ENCODE measurements at places on chromosomes 7 and 10.

GRCh38 chr7:17626235-17626634 is 314.1 kb downstream of the SNX13 start:
- no peak for DNase-seq

DNA sequence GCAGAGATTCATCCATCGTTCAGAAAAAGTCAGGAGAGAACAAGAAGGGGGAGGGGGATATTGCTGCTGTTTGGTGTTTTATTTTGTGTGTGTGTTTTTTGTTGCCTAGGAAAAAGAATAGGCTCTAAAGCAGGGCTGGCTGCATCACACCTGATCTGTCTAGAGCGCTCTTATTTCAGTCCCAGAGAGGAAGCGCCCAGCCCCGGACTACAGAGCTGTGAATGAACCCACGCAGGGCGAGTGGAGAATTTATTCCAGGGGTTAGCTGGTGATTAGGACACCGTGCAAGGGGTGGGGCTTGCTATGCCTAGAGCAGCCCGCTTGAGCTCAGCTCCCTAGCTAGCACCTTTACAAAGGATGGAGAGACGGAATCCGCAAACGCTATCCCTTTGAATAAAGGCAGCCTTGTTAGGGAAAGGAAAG is 621 bp upstream of the FAM13C start:
- no peak for DNase-seq

DNA sequence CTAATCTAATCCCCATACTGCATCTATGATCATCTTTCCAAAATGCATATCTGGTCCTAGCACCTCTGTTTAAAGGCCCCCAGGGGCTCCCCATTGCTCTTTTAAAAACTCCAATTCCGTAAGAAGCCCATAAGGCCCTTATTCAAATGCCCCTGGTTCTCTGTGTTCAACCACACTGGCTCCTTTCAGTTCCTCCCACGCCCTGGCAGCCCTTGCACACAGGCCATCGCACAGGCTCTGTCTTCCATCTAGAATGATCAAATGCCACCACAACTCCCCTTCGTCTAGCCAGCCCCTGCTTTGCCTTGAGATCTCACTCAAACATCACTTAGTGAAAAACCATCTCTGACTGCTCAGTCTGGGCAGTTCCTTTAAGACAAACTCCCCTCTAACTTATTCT is 112.9 kb upstream of the LYZL2 start:
- DNase-seq, result no peak

- DNase-seq, result no peak
Observed at GRCh38 chr10:88082391-88082790, 219.0 kb downstream of the PTEN start.

DNA sequence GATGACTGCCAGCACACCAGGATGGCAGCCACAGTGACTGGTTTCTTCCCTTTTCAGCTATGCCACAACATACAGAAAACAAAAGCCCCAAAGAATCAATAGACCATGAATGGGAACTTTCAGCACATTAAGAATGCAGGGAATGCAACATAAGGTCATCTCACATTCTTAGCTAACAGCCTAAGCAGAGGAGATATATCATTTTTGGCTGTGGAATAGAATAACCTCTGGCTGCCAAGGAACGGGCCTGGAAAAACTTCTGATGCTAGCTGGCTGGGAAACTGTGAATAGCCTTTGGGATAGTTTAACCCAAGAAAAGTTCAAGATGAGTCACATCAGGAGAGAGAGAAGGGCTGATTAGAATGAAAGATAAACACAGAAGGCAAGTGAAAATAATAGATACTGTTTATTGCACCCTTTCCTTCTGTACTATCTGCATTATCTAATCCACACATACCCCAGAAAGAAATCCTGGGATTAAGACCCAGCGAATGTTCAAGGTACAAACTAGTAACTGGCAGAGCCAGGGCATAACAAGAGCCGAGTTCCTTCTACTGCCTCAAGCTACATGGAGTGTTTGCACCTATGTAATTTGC is 169.2 kb downstream of the SEMA3A start:
- no peak for DNase-seq

DNA sequence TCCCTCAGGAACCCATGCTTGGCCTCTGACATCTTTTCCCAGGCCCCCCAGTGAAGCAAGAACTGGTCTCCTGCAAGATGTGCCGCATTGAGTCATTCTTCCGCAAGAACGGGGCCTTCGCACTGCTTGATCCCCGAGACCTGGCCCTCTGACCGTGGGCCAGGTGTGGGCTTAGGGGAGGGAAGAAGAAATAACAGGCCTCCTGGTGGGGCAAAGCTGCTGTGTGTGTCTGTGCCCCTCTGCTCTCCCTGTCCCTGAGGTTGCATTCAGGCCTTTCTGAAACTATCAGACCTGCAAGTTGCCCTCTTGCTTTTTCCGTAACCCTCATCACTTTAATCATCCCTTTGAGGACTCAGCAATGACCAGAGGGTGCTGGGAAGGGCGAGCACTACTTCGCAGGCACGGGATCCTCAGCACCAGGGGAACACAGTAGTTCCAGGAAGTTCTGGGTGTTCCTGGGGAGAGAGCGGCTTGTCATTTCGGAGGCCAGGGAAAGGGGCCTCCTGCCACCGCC is 6.0 kb downstream of the ATP6V1F start:
- no peak for DNase-seq

- DNase-seq, result no peak
Observed at GRCh38 chr10:21099291-21100062, 202.4 kb upstream of the NEBL start.

DNA sequence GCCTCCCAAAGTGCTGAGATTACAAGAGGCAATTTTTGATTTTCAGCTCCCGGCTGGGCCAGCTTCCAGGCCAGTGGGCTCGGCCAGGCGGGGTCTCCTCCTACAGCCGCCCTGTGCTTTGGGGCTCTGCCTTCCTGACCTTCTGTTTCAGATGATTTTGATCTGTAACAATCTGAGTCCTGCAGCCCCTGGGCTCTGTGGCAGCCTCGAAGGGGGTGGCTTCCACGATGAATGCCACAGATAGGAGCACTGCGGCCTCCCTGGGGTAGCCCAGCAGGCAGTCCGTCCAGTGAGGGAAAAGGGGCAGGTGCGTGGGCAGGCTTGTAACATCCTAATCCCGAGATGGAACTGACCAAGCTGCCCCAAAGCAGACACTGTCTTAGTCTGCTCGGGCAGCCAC is 177.5 kb downstream of the DNAJB6 start:
- no peak for DNase-seq

DNA sequence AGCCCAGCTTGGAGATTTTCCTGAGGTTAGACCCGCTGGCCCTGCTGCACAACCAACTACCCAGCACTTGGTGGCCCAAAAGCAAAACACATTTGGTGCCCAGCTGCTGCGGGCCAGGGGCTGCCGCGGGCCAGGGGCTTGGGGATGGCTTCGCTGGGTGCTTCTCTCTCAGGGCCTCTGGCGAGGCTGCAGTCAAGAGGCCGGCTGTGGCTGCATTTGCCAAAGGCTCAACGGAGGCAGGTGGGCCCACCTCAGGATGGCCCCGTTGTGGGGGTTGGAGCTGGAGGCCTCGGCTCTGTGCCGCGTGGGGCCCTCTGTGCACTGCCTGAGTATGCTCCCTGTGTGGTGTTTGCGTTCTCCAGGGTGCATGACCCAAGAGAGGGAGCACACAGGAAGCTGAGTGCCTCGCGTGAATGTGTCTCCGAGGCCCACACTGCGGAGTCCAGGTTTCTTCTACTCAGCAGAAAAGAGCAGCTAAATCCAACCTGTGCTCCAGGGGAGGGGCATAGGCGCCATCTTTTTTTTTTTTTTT is 17.5 kb upstream of the UBE3C start:
- no peak for DNase-seq

- DNase-seq, result no peak
Observed at GRCh38 chr7:30970594-30971094, 6.9 kb downstream of the GHRHR start.

- no peak for DNase-seq
Observed at GRCh38 chr10:82778908-82779307, 903.9 kb downstream of the NRG3 start.

GRCh38 chr7:13442226-13442625 is 547.2 kb downstream of the ETV1 start:
- no peak for DNase-seq
